Ovary (tissue), 10 donors: ENCODE measurements at places on chromosomes 6 and 20.

DNA sequence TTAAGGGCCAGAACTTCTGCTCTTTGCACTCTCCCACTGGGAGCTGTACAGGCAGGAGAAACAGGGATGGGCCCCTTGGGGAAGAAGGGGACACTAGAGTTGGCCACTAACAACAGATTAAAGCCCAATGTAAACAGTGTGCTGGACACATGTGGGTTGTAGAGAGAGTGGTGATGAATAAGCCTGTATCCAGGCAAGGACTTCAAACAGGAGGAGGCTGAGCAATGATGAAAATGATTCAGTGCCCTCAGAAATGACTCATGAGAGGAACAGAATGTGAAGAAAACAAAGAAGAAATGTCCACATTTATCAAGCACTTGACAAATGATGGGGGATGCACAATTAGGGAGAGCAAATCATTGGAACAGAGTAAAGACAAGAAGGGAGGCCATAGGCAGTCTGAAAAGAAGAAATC lies 242.3 kb downstream of the TBX18 start:
- H3K36me3 ChIP-seq = no peaks in the 10 kb centered on the region
- no peaks in the 10 kb centered on the region for H3K27me3 ChIP-seq
- H3K4me1 ChIP-seq = no peaks in the 10 kb centered on the region
- no peak for DNase-seq
- no peak overlapping the region for H3K4me3 ChIP-seq

DNA sequence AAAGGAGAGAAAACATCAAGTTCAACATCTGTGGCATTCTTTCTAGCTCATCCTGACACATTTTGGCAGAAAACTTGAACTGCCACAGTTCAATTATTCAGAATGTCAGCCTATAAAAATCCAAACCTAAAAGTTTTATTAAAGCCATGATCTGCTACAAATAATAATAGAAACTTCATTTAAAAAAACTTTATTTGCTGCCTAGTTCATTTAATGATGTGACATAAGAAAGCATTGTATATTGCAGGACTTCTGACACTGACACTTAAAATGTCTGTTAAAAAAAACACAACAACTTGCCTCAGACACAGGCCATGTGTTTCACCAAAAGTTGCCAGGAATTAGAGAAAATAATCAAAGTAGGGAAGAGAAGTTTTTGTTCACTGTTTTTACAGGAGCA lies 88.3 kb upstream of the HTR1E start:
- no peak for DNase-seq
- no peaks in the 10 kb centered on the region for H3K4me1 ChIP-seq
- H3K27me3 ChIP-seq = no peaks in the 10 kb centered on the region
- H3K4me3 ChIP-seq = no peak overlapping the region

- H3K27me3 ChIP-seq = no peaks in the 10 kb centered on the region
- no peak overlapping the region for H3K4me3 ChIP-seq
- H3K36me3 ChIP-seq = no peaks in the 10 kb centered on the region
- peaks cover 21% of the 10 kb centered on the region for H3K4me1 ChIP-seq
- DNase-seq = no peak
Observed at GRCh38 chr6:36663504-36664446, 14.7 kb upstream of the CDKN1A start.

DNA sequence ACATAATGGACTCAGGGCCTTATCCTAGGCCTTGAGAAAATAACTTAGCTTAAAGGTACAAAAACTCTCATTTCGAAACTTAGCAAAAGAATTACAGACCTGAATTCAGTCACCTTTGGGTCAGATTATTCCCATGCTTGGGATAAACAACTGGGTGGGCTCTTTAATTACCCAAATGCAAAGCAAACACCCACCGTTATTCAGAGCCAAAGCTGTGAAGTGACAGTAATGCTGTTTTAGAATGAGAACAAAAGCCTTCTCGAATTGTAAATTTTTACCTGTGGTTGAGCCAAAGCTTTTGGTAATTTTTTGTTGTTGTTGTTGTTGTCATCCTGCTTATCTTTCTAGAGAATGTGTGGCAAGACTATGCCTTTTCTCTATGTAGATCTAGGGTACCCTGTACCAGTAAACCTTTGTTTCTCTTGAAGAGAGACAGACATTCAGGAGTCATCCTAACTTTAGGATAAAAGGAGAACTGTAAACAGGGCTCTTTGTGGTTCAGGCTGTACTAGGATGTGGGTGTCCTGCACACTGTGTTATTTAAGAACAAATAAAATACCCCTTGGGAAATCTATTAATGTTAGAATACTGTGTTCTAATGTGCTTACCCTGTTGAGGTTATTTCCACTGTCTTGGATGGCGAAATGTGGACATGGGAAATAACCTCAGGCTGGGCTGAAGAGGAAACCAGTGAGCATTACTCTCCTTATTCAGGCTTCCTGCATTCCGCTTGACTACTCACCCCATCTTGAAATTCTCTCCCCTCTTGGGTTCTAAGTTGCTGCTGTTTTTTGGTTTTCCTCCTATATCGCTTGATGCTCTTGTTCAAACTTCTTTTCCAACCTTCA lies 480.7 kb downstream of the CD83 start:
- no peaks in the 10 kb centered on the region for H3K4me1 ChIP-seq
- no peaks in the 10 kb centered on the region for H3K27me3 ChIP-seq
- H3K27ac ChIP-seq = no peak overlapping the region
- H3K4me3 ChIP-seq = no peak overlapping the region
- no peak for DNase-seq

DNA sequence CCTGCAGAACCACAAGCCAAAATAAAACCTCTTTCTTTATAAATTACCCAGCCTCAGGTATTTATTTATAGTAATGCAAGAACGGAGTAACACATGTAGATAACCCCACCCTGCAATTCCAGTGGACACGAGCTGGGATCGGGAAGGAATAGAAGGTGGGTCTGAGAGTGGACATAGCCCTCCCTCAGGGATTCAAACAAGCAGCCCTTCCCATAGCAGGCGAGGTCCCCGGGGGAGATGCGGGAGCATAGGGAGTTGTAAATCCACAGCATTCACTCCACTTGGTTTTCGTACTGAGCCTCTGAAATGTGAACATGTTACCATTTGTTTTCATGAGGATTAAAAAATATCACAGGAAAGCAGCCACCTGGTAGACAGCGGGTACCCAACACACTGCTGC lies 312.6 kb downstream of the CDH4 start:
- H3K27ac ChIP-seq = no peak overlapping the region
- H3K27me3 ChIP-seq = no peaks in the 10 kb centered on the region
- H3K36me3 ChIP-seq = no peaks in the 10 kb centered on the region

DNA sequence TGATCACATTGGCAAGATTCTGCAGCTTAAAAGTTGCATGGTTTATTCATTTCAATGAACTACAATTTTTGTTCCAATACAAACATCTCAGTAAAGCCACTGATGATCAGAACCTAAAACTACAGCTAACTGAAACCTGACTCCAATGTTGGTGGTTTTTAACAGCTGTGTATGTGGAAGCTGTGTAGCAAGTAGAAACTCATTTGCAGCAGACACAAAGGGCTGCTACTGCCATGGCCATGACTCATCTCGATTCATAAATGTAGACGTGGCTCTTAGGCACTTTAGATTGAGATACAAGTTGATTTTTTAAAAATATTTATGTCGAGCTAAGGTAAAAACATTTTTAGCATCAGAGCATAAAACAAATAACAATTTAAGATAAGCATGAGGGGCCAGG lies 19.5 kb upstream of the MAP3K4 start:
- H3K27ac ChIP-seq = no peak overlapping the region
- no peak overlapping the region for H3K4me3 ChIP-seq
- H3K27me3 ChIP-seq = no peaks in the 10 kb centered on the region
- no peaks in the 10 kb centered on the region for H3K36me3 ChIP-seq

- no peaks in the 10 kb centered on the region for H3K27me3 ChIP-seq
- no peak overlapping the region for H3K4me3 ChIP-seq
- no peaks in the 10 kb centered on the region for H3K36me3 ChIP-seq
- H3K4me1 ChIP-seq = no peaks in the 10 kb centered on the region
Observed at GRCh38 chr6:143575901-143576426, 64.4 kb upstream of the FUCA2 start.

DNA sequence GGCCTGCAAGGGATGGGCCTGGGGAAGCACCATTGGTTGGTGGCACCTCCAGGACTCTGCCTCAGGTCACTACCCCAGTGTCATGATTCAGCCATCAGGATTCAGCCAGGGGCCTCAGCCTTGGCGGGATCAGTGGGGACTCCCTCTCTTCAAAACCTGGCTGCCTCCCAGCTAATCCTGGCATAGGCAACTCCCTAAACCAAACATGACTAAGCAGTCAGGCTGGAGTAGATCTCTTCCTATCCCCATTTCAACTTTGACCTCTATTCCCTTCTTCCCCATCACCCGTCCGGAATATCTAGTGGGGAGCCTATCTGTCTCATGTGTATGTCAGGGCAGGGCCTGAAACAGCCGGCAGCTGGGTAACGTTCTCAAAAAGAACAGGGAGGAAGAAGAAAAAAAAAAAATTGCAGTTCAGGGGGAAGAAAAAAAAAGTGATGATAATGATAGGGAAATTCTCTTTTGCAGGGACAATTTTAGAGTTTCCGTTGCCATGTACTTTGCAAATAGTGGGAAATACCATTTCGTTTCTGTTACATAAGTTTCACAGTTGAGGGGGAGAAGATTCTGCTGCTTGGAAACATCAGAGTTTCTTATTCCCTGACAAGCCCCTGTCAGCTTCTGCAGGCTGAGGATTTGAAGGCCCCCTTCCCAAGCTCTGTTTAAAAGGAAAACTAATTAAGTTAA lies 4.1 kb upstream of the PREX1 start:
- H3K27ac ChIP-seq = no peak overlapping the region
- H3K27me3 ChIP-seq = no peaks in the 10 kb centered on the region
- no peak for DNase-seq
- H3K4me3 ChIP-seq = no peak overlapping the region
- H3K36me3 ChIP-seq = no peaks in the 10 kb centered on the region

DNA sequence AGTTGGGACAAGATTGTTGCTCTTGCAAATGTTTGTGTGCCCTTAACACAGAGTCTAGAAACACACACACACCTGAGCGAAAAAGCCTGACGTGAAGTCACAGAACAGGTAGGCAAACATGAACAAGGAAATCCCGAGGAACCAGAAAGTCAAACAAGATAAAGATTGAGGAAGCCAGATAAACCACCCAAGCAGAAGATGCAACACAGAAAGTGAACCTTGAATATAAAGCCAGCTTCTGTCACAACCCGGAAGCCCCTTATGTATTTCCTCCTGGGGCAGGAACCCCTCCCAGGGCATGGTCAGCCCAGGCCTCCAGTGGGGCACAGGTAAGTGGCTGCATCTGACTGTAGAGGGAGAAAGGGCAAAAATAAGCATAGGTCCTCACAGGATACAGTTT lies 158.2 kb upstream of the SUPT3H start:
- no peaks in the 10 kb centered on the region for H3K27me3 ChIP-seq
- no peak for DNase-seq
- no peak overlapping the region for H3K27ac ChIP-seq
